ENCODE measurements at places on chromosomes 6 and 20.

DNA sequence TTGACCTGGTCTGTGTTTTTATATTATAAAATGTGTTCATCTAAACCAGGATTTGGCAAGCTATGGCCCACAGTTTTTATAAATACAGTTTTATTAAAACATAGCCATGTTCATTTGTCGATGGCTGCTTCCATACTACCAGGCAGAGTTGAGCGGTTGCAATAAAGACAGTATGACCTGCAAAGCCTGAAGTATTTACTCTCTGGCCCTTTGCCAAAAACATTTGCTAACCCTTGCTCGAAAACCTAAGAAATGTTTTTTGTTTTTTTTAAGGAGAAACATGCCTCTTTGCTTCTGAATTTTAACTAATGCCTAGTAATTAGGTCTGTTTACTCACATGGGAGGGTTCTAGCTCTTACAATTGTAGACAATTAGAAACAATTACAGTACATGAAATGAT lies 67.4 kb upstream of the SMIM28 start:
- DNase-seq = no peak

- DNase-seq = no peak
These were observed 26.1 kb downstream of the NCOA7 start for GRCh38 chr6:125816828-125817280.

DNA sequence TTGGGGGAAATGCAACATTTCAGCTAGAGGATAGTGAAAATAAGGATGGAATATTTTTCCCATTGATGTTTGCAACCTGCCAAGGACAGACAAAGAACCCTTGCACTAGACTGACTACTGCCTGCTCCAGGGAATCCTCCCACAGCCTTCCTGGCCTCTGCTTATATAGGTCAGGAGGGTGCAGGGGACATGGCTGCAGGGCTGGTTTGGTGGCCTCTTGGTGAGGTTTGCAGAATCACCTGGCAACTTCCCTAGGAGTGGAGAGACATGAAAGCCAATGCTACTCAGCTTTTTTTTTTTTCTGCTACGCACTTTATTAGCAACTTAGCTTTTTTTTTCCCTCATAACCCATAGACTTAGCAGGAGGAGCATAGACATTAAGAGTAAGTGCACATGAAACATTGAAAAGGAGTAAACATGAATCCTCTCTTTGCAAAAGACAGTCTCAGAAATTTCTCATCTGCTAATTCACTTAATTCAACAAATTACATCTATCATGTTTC lies 39.8 kb upstream of the CDYL start:
- DNase-seq = no peak

GRCh38 chr6:92000112-92000511 lies 1413.2 kb upstream of the MAP3K7 start:
- DNase-seq = no peak

DNA sequence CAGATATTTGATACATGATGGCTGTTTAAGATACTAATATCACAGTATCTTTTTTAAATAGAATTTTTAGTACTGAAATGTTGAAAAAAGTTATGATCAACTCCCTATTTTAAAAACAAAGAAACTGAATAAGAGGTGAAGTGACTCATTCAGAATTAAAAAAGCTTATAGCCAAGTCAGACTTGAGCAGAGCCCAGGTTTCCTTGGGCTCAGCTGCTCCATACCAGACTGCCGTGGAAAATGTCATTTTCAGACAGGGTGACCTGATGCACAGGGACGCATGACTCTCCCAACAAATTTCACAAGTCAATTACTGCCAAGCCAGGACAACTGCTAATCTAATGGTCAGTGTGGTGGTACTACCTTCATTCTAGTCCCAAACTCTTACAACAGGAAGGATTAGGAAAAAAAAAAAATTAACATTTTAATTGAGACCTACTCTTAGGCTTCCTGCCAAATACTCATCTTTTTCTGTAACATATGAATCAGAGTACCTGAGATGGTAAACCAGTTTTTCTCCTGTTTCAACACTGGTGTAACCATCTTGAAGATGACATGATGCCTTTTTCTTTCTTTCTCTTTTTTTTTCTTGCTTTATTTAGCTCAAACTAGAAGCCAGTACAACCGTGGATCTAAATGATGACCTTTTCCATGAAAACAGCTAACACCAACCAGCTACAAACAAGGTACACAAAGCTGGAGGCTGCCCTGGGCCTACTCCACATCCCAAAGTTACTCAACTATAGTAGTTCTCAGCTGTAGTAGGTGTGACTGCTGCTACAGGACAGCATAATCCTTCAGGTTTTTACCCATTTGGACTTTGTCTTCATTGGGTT lies 30.5 kb downstream of the SLC22A23 start:
- DNase-seq = no peak

DNA sequence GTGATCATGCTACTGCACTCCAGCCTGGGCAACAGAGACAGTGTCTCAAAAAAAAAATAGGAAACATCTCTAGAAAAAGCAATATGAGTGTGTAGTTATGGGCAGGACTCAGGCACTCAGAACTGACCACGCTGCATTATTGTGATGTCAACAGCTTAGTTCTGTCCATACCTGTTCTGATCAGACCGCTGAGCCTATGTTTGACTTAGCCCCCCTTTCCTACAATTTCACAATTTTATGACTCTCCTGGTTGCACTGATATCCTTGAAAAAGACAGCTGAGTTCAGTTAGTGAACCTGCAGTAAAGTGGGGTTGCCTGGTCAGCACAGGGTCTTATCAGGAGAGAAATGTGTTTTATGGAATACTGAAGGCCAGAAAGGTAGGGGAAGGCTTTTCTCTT lies 37.8 kb upstream of the PRDM1 start:
- DNase-seq = no peak

- no peak for DNase-seq
These were observed 14.2 kb downstream of the MMP24OS start for GRCh38 chr20:35263532-35264341.

GRCh38 chr6:76052314-76052713 lies 20.1 kb downstream of the IMPG1 start:
- no peak for DNase-seq

Measured in AG08395 (cell line).